ENCODE measurements at places on chromosomes 7 and 10.

- peak; percentile 23 for DNase-seq
These were observed 43.2 kb downstream of the CCNY start for GRCh38 chr10:35379226-35380137.

GRCh38 chr7:131124001-131124629, 203.6 kb upstream of the MKLN1 start:
- no peak for DNase-seq

GRCh38 chr10:131645756-131646155, 255.1 kb upstream of the PPP2R2D start:
- DNase-seq, result no peak

- no peak for DNase-seq
These were observed 12.7 kb upstream of the VDAC2 start for GRCh38 chr10:75197906-75198305.

DNA sequence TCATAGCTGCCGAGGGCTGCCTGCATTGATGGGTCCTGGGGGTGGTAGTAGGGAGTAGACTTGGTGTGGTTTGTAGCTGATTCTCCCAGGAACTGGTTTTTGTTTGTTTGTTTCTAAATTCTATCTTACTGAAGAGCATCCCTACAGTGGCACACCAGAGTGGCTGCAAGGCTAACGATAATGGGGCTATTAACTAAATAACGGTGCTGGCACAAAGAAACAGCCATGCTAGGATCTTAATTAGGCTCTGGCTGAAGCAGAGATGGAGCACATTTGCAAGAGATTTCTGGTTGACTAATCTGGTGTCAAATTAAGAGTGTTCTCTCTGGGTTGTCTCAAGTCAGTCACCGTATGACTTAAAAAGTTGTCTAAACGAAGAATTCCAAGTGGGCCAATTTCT, 590.0 kb downstream of the NRG3 start:
- DNase-seq, result no peak

DNA sequence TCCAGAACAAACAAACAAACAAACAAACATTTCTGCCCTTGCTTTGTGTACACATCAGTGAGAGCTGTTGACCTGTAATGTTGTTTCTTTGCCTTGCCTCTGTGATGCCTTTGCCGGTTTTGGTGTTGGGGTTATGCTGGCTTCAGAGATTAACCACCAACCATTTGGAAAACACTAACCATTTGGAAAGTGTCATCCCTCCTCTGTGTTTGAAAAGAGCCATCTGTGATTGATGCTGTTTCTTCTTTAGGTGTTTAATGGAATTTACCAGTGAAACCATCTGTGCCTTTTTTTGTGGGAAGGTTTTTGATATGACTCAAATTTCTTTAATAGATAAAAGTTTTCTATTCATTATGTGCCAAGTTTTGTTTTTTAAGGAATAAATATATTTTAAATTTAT, 46.5 kb downstream of the INPP5A start:
- DNase-seq, result no peak

GRCh38 chr7:845731-846130, 13.5 kb downstream of the SUN1 start:
- no peak for DNase-seq

GRCh38 chr7:37984750-37985390, 64.4 kb downstream of the EPDR1 start:
- DNase-seq, result no peak

DNA sequence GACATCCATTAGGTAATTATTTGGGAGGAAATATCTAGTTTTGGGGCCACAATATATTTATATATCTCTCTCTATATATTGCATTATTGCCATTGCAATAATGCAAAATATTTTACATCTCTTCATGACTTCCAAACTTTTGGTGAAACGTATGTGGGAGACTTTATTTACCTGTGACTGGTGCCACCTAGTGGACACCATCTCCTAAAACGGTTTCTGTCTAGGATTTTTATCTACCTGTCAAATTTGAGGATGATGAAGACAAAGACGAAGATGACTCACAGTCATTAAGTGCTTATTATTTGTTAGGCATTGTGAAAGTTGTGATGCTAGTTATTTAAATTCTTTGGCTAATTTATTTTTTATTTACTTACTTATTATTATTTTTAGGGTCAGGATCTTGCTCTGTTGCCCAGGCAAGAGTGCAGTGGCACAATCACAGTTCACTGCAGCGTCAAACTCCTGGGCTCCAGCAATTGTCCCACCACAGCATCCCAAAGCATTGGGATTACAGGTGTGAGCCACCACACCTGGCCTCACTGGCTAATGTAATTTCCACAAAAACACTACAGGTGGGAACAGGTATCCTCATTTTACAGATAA, 18.7 kb upstream of the CBLL1 start:
- peak; percentile 66 for DNase-seq

DNA sequence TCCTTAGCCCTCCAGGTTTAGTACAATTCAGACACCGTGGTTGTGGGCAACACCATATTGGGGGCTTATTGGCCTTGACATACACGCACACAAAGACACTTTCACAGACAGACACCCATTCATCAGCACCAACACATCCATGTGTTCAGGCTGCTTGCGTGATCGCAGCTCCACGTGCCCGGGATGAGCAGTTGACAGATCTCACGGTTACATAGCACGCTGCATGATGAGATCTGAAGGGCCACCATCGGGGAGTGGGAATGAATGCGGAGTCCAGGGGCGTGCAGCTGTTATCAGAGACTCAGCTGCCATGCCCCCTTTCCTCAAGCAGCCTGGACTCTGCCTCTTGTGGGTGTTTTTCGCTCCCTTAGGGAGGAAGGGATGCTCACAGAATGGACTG, 285.2 kb downstream of the USP6NL start:
- DNase-seq, result no peak

DNA sequence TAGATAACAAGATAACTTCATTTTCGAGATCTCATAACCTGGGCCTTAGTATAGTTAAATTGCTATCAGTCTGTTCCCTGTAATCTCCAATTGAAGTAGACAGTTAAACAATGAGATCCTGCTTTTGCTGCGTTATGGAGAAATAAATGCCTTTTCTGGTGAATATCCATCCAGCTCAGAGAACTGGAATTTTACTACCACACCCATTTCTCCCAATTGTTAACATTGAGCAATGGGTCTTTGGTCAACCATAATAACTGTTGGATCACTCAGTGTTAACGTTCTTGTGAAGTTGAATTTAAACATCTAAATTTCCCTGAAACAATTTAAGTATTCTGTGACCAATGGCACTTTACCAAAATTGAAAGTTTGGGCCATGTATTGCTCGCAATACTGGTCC, 3.0 kb downstream of the CALU start:
- no peak for DNase-seq

- DNase-seq, result no peak
These were observed 9.0 kb downstream of the EPHA1 start for GRCh38 chr7:143399642-143400041.

DNA sequence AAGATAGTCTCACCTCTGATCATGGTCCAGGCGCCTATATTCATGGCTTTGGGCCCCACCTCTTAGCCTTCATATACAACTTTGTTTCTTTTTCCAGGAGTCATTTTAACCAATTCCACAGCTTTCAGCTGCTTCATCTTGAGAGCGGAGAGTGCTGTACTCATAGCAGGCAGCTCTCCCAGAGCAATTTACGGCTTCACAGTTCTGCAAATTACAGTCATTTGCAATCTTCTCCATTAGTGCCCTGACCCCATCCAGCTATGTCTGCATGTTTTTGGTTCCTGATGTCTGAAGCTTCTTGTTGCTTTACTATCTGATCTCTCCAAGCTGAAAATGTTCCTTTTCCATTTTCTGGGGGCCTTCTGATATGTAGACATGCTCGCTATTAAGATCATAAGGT, 18.0 kb upstream of the MEST start:
- no peak for DNase-seq

DNA sequence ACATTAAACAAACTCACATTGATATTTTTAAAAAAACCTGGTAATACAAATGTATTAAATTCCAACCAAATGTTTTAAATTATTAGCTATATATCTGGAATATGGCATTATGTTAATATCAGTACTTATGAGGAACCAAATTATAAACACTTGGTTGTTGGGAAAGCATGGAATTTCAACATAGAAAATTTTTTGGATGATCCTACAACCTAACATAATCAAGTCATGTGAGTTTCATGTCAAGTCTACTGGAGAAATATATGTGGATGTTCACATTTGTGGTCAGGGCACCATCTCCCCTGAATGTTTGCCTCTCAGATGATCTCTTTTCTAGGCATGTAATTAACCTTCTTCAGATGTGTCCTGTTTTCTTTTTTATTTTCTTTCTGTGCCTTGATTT, 5.2 kb upstream of the POT1 start:
- no peak for DNase-seq

DNA sequence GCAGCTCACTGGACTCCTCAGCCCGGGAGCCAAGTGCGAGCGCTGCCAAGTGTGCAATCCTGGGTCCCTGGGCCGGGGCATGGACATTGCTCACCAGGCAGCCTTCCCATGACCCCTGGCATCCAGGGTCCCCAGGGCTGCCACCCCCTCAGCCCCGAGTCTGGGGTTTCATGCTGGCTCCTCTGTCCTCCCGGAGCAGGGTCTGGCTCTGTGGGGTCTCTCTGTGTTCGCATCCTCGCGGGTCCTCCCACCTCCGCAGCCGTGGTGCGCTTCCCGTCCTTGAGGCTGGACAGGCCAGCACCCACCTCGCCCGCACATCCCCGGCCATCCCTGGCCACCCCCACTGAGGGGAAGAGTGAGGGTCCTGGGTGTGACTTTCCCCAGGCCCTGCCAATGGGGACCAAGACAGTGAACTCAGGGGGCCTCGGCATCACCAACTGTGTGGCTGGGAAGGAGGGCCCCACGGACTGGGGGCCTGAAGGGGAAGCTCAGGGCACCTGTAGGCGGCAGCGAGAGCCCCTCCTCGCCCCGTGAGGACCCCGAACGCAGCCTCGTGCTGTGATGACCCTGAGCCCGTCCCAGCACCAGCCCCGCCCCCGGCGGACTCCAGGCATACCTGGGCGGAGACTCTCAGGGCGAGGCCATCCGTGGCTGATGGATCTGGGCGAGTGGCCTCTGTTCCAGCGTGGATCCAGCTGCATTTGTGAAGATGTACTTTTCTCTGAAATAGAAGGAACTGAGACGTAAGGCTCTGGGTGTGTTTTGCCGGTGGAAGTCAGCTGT, 50.3 kb upstream of the CFAP46 start:
- no peak for DNase-seq

GRCh38 chr10:13930120-13930519, 343.4 kb downstream of the PRPF18 start:
- peak; percentile 36 for DNase-seq

GRCh38 chr7:21044913-21045568, 258.4 kb upstream of the SP8 start:
- DNase-seq, result no peak

DNA sequence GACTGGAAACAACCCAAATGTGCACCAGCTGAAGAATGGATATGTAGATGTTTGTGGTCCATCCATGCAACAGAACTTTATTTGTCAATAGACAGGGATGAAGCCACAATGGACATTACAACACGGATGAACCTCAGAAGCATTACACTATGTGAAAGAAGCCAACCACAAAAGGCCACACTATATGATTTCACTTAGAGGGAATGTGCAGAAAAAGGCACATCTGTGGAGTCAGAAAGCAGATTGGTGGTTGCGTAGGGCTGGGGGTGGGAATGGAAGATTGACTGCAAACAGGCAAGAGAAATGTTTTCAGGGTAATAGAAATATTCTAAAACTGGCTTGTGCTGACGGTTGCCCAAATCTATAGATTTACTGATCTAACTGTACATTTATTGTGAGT, 34.3 kb upstream of the WASHC2A start:
- no peak for DNase-seq

- no peak for DNase-seq
These were observed 63.6 kb downstream of the MARCHF5 start for GRCh38 chr10:92354587-92354986.

GRCh38 chr7:64320547-64321513, 7.1 kb downstream of the ZNF736 start:
- no peak for DNase-seq

- DNase-seq, result no peak
These were observed 3.1 kb upstream of the ARPC1B start for GRCh38 chr7:99371376-99371920.

DNA sequence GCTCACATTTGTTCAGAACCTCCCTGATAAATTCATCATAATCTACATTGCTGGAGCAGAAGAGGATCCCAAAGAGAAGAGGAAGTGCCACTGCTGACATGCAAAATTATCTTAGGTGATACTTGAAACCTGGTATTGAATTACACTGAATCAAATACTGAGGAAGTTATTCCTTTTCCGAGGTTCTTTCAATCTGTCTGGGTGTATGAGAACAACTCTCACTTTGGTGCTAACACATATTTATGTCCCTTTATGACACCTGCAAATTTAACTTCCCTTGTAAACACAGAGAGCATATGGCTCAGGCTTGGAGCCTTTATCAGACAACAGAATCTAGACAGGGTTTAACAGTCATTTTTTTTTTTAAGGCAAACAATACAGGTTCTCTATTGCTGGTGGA, 131.4 kb downstream of the SRPK2 start:
- DNase-seq, result no peak

- DNase-seq, result no peak
These were observed 56.8 kb downstream of the ZNF438 start for GRCh38 chr10:30974773-30975415.

DNA sequence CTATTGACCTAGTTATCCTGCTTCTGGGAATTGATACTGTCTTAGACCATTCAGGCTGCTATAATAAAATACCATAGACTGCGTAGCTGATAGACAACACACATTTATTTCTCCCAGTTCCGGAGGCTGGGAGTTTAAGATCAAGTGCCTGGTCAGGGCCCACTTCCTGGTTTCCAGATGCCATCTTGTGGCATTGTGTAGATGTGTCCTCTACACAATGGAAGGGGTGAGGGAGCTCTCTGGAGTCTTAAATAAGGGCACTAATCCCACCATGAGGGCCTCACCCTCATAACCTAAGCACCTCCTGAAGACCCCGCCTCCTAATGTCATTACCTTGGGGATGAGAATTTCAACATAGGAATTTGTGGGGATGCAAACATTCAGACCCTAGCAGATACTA, 62.4 kb downstream of the SLC35B4 start:
- no peak for DNase-seq

DNA sequence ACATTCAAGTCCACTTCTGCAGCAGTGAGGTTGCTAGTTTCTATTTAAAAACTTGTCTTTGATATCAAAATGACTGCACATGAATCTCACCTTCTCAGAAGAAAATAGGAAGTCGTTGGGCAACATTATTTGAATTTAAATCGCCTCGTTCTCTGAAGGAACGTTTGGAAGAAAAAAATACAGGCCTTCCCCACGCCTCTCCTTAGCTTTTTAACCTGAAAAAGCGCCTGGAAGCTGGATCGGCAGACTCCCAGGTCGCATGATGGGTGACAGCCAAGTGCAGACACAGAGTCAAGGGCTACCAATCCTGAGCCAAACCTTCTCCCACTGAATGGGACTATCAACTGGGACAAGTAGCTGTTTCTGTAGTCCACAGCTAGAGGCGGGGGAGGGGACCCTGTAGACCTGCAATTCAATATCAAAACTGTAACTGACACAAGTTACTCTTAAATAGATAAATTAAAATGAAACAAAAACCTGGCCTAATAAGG, 2.2 kb downstream of the FAM53B start:
- peak; percentile 64 for DNase-seq
